Activated CD4-positive, alpha-beta T cell treated with anti-CD3 and anti-CD28 coated beads for 36 hours (primary cell): ENCODE measurements at places on chromosomes 7 and 10.

DNA sequence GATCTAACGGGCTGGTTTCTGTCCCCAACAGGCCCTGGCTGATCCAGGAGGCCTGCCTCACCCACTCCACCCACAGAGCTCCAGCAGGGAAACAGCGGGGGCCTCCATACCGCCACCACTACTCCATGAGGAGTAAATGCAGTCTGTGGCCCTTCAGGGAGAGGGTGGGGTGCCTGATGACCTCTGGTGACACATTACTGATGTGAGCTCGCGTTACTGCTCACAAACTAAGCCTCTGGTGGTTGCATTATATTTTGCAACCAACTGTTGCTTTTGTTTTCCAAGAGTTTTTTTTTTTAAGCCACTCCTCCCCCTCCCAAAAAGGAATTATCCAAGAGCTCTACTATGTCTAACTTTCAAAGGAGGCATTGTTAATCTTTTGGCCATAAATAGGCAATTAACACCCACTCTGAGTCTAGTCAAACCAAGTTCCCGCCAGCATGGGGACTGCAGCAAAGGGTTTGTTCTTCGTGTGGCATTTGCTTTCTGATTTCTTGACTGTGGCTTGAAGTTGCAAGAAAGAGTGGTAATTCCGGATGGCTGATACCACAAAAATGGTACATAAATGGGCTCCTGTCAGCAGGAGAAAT lies 72.6 kb downstream of the FAM53B start:
- peak; percentile 50 for DNase-seq
- no peaks in the 10 kb centered on the region for H3K27me3 ChIP-seq
- peaks cover 9% of the 10 kb centered on the region for H3K36me3 ChIP-seq
- H3K27ac ChIP-seq: peak overlapping the region; percentile 55

- H3K27me3 ChIP-seq: peaks cover 2% of the 10 kb centered on the region
- no peaks in the 10 kb centered on the region for H3K36me3 ChIP-seq
- H3K27ac ChIP-seq: no peak overlapping the region
These were observed 261.6 kb downstream of the GPR158 start for GRCh38 chr10:25436431-25436830.

DNA sequence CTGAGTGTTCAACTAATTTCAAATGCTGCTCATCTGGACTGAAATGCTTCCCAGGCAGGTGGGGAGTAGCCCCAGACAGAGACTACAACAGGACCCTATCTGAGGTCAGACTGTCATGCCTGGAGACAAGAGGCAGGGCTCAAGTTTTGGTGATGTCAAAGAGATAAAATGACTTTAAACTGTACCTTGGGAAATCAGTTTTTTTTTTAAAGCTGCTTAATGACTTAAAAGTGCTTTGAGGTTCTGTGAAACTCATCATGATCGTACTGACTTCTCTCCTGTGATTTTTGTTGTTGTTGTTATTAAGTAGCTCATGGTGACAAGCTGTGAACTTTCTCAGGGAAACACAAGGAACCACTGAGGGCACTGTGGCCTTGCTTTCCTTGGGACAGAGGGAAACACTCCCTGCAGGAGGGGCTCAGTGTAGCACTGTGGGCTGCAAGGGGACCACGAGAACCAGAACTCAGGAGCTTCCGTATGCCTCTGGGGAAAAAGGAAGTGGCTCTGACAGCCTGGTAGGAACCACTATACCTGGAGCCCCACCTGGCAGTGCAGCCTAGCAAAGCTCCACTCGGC lies 9.5 kb downstream of the HIPK2 start:
- H3K4me3 ChIP-seq: no peak overlapping the region
- H3K27ac ChIP-seq: peak overlapping the region; percentile 80
- peaks cover 10% of the 10 kb centered on the region for H3K36me3 ChIP-seq
- peaks cover 76% of the 10 kb centered on the region for H3K4me1 ChIP-seq

GRCh38 chr10:28580825-28581224 lies 47.9 kb downstream of the WAC start:
- peaks cover 43% of the 10 kb centered on the region for H3K36me3 ChIP-seq
- H3K4me3 ChIP-seq: no peak overlapping the region
- H3K27me3 ChIP-seq: no peaks in the 10 kb centered on the region
- no peak for DNase-seq

- no peak overlapping the region for H3K4me3 ChIP-seq
- no peaks in the 10 kb centered on the region for H3K4me1 ChIP-seq
These were observed 121.2 kb downstream of the SLC25A13 start for GRCh38 chr7:96200740-96201139.

GRCh38 chr7:77316219-77316978 lies 99.8 kb downstream of the GSAP start:
- H3K4me1 ChIP-seq: no peaks in the 10 kb centered on the region
- H3K27ac ChIP-seq: no peak overlapping the region
- no peaks in the 10 kb centered on the region for H3K27me3 ChIP-seq
- peaks cover 44% of the 10 kb centered on the region for H3K36me3 ChIP-seq

DNA sequence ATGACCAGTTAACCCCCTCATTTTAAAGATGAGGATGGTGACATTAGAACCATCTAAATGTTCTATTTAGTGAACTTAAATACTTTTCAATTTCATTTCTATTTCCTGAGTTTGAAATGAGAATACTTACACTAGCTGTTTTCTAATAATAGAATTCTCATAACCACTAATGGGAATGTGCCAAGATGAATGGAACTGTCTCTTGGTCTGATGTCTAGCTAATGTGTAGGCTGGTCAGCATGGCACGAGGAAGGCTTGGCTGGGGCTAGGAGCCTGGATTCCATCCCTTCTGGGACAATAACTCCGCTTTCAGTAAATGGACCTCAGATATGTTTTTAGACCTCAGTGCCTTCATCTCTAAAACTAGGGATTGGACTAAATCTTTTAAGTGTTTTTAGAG lies 185.8 kb upstream of the NRP1 start:
- DNase-seq: no peak
- peaks cover 26% of the 10 kb centered on the region for H3K27me3 ChIP-seq

DNA sequence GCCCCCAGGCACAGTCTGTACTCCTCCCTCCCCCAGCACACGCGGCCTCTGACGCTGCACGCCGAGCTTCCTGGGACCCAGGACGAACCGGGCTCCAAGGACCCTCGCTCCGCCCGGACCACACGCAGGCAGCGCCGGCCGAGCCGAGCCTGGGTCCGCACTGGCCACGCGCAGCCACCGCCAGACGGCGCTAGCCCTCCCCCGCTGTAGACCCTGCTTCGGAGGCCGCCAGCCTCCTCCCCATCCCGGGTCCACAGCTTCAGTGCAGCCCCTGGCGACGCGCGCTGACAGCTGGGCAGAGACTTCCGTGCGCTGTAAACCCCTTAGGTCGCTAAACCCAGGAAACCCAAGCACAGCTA lies 936 bp upstream of the TCERG1L start:
- peak; percentile 42 for DNase-seq
- H3K36me3 ChIP-seq: no peaks in the 10 kb centered on the region
- H3K27ac ChIP-seq: no peak overlapping the region
- peak overlapping the region; percentile 43 for H3K4me3 ChIP-seq
- peaks cover 41% of the 10 kb centered on the region for H3K27me3 ChIP-seq
